NCI-H526 (cell line): ENCODE measurements at places on chromosomes 5 and 9.

DNA sequence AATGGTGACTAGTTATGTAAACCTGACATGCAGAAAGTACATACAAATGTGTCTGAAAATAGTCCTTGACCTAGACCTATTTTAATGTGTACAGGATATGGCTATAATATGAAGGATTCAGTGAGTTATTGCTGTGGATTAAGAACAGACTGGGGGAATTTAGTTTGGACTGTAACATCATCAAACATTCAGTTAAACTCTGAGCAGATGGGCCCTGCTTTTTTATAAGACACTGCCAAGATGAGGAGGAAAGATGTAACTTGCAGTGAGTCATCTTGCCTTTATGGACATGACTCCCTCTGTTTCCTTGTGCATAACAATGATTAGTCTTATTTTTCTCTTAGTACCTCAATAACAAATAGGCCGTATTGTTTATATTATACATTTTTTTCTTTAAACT, 12.2 kb downstream of the PPP3R2 start:
- no peak for DNase-seq

DNA sequence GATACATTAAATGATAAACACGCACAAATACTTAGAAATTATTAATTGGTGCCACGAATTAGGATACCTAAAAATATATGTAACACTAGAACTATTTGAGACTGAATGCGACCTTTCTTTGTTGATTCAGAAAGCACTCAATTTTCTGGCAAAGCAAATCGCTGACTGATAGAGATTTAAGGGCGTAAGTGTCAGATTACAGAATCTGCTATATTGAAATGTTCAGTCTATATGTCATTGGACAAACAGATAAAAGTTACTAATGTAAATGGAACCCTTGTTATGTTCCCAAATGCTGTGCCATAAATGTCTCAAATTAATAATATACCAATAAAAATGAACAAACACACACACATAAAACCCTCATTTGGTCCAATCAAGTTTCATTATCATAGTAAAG, 137.9 kb downstream of the MPDZ start:
- DNase-seq, result no peak

DNA sequence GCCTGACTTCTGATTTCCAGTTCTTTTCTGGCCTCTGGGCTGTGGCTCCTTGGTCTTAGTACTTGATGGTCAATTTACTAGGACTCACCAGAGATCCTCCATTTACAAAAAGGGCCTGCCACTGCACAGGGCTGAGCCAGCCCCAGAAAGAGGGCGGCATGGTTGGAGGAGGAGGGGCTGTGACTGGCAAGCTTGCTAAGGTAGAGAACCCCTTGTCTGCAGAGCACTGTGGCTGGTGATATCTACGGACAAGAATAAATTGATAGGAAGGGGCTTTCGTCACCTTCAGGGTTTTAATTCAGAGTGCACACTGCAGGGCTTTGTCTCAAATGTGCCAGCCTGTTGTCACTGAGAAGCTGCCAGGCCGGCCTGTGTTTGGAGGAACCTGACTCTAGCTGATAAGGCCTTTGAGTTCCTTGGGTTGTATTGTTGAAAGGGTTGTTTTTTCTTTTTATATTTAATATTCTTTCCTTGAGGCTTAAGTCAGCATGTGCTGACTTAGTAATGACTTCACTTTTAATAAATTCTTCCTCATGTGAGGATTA, 15.1 kb downstream of the SLC22A5 start:
- DNase-seq, result no peak

DNA sequence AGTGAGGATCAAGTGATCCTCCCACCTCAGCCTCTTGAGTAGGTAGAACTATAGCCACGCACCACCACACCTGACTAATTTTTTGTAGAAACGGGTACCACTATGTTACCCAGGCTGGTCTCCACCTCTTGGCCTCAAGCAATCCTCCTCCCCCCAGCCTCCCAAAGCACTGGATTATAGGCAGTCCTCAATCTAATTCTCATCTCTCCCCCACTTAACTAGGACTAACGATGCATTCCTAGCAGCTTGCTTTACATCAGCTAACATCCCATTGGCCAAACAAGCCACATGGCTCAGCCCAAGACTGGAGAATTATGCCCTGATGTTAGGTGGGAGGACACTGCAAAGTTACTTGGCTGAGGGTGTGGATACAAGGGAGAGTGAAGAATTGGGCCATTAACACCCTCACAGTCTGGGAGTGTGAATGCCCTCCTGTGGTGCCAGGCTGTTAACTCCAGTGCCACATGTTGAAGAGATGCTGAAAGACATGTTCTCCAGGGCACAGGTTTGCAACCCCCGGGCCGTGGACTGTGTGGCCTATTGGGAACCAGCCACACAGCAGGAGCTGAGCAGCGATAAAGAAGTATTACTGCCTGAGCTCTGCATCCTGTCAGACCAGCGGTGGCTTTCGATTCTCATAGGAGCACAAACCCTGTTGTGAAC, 5.3 kb upstream of the ZNF367 start:
- no peak for DNase-seq

DNA sequence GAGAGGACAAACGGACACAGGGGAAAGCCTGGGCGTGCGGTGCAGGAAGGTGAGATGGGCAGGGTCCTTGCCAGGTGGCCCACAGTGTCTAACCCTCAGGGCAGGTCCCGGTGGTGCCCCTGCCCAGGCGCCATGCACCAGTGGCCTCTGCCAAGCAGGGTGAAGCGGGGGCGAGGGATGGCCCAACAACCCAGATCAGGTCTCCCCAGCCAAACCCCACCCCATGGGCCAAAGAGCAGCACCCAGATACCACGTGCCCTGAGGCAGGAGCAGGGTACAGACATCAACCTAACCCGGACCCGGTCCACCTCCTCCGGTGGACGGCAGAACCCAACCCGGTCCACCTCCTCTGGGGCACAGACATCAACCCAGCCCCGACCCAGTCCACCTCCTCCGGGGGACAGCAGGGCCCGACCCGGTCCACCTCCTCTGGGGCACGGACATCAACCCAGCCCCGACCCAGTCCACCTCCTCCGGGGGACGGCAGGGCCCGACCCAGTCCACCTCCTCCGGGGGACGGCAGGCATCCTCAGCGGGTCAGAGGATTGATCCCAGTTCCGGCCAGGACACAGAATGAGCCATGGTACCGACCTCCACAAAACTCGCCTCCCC, 12.8 kb downstream of the SLC12A7 start:
- DNase-seq, result no peak

GRCh38 chr5:138091685-138092084, 7.9 kb downstream of the WNT8A start:
- DNase-seq, result no peak

DNA sequence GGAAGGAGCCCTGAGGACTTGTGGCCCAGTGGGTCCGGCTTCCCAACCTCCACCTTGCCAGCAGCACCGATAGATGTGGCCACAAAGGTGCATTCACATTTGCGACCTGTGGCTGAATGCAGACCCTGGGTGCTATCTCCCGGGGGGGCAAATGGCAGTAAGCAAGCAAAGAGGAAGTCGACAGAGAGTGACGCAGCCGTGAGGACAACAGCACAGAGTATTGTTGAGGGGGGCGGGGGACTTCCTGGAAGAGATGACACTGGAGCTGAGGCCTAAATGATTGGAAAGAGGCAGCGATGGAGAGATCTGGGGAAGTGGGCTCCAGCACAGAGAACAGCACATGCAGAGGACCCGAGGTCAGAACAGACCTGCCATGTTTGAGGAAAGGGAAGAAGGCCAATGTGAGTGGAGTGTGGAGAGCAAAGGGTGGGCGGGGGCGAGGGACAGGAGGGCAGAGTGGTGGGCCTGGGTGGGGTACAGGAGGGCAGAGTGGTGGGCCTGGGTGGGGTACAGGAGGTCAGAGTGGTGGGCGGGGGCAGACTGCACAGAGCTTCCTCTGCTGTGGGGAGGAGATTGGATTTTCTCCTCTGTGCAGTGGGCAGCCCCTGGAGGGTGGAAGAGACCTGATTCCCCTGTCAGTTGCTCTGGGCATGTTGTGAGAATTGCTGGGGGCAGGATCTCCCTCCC, 42.6 kb downstream of the ADAMTS2 start:
- no peak for DNase-seq

GRCh38 chr5:54013556-54014194, 296.7 kb downstream of the ARL15 start:
- no peak for DNase-seq

DNA sequence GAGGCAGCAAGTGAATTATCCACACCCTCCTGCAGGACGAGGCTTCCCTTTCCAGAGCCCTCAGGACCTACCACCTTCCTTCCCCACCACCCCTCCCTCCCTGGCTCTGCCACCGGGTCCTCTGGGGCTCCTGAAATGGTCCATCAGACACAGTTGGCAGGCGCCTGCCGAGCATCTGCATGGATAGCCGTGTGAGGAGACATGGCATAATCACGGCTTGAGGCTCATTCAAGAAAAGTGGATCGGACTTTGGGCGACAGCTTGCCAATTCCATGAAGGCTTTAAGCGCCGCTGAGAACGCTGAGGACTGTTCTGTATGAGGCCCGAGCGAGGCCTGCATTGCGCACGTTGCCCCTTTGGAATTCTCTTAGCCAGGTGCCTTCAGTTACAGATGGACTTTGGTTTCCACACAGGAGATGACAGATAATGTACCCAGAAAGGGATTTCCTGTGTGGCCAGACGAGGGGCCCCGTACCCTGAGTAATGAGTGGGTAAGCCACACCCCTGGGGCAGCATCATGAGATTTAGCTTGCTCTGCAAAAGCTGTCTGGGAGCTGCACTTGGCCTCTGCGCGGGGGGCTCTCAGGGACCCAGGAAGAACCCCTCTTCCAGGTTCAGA, 179.8 kb downstream of the OLFM1 start:
- DNase-seq, result no peak

DNA sequence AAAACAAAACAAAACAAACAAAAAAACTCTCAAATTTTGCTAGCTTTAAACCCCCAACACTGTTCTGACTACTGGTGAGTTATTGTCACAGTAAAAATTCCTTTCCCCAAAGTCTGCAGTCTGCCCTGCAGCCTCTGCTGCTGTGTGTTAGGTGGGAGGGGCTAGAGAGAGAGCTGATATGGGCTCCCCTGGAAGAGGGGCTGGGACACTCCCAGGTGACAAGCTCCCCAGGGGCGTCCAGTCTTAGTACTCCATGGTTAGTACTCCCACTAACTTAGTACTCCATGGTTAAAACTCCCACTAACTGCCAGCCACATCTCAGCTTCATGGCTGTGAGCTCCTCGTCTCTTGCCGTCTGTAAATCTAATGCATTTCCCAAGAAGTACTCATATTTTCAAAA, 191.9 kb downstream of the FANCC start:
- peak; percentile 29 for DNase-seq

DNA sequence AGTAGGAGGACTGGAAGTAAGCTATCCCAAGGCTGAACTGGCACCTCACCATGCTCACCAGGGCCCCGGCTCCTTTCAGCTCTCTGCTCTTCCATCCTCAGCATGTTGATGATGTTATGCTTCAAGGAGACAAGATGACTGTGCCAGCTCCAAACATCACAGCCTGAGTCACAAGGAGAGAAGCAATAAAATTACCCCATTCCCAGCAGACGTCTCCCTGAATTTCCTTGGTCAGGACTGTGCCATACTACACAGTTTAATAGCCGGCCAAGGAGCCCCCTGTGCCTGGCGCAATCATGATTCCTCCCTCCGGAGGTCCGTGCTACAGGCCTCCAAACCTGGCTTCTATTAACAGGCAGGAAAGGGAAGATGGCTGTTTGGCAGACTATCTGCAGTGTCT, 51.2 kb upstream of the ROR2 start:
- no peak for DNase-seq

- no peak for DNase-seq
Observed at GRCh38 chr5:60504342-60504741, 195.6 kb downstream of the DEPDC1B start.

GRCh38 chr9:68643901-68644809, 60.9 kb upstream of the PIP5K1B start:
- peak; percentile 69 for DNase-seq

DNA sequence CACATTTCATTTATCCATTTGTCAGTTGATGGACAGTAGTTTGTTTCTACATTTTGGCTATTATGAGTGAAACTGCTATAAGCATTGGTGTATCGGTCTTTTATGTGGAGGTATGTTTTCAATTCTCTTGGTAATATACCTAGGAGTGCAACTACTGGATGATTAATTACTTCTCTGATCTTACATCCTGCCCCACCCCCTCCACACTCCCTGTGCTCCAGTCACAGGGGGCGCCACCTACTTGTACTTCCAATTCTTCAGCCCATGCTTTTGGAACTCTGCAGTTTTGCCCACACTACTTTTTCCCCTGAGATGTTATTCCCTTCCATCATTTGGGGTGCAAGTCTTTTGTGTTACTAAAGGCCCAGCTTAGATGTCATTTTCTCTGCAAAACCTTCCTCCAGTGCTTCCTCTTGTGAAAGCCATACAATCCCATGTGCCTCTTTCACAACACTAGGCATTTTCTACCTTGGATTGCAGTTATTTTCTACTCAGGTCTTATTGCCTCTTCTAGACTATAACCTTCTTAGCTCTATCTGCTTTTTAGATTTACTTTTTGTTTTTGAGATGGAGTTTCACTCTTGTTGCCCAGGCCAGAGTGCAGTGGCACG, 42.1 kb downstream of the SEC61B start:
- no peak for DNase-seq

DNA sequence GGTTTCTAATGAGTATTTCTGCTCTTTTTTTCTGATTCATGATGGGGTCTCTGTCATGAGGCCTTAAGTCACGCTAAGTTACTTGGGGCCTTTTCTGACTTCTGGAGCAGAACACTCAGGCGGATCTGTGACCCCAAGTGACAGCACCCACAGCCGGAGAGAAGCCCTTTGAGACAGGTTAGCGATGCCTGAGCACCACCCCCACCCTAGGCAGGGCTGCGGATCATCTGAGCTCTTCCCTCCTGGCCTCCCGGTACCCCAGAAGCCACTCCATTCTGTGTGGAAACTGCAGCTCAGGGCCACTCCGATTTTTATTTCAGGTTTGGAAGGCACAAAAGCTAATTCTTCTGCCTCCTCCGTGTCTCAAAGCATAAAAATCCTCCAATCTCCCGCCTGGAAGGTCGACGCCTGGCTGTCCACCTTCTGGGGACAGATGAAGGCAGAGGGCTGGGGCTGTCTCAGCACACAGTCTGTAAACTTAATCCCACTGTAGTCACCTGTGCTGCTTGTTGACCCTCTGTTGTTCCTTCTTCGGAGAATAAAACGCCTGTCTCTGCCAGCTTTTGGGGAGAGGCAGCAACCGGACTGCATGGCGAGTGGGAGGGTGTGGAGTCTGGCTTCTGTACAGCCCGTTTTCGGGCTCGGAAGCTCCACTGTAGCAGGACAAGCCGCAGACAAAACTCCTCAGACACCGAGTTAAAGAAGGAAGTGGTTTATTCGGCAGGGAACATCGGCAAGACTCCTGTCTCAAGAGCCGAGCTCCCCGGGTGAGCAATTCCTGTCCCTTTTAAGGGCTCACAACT, 88.8 kb downstream of the SPRY4 start:
- no peak for DNase-seq
